ENCODE measurements at places on chromosomes 5 and 9. TPM values are rescaled to one million over a fixed set of nuclear protein-coding genes. Genes with fewer than 3 reads are reported as not detected.

The SHOC1 gene
- total RNA-seq = under 0.01 TPM

The CBY3 gene
- not detected for total RNA-seq

The SPINK13 gene
- 2.4 TPM for total RNA-seq

The NCS1 gene
- total RNA-seq = 60.0 TPM

The C9orf153 gene
- total RNA-seq = 0.18 TPM

The PDLIM4 gene
- 53.3 TPM for total RNA-seq

Data from smooth muscle cell of bladder (primary cell).